ENCODE measurements at places on chromosomes 5 and 9.

DNA sequence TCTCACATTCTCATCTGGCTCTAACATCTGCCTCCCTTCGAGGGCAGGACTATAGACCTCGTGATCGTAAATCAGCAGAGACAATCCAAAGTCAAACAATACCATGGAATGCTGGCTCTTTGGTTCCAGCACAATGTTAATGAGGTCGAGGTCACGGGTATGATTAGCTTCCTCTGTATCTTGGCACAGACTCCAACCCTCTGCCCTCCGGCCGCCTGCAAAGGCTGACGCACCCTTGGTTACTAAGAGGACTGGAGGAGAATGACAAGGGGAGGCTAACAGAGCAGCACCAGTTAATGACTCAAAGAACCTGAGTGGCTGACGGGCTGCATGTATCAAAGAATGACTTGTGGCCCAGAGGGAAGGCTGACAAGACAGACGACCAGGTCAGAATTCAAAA, 10.1 kb downstream of the LHFPL2 start:
- no peak for DNase-seq

DNA sequence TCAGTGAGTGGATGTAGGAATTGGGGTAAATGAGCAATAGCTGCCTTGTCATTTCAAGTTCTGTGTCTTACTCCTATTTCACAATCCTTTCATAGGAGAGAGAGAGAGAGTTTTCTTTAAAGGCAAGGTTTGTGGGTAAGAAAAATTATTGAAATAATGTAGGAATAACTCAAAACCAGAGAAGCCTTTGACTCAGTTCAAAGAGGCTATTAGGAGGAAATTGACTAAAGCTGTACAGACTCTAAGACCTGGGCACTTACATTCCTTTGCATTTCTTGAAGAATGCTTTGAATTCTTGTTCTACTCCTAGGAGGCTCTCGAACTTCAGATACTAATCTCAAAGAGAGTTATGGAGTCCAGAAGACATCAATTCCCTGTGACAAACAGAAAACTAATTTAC, 257.1 kb downstream of the FBXL7 start:
- no peak for DNase-seq

- no peak for DNase-seq
These were observed 112.0 kb upstream of the FBXL7 start for GRCh38 chr5:15387931-15388524.

DNA sequence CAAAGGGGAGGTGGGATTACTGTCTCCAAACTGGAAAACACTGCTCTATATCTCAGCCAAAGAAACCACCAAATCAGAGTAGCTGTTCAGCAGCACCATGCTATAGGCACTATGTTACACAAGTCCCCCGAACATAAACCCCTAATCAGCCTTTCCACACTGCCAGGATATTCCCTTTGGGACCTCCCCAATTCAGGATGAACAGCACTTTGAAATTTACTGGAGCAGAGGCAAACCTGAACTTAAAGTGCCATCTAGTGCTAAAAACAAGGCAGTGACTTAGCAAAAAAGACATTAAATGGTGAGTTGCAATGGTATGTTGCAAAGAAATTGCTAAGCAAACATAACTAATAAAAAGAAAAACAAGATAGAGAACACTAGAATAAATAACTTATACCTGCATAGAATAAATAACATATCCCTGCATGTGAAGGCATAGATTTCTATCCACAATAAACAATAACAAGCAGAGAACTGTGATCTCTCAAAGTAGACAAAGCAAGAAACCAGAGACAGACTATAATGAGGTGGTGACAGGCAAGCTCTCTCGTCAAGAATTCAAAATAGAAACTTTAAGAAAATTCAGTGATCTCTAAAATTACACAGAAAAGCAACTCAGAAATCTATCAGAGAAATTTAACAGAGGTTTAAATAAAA, 584.4 kb upstream of the ACO1 start:
- DNase-seq: peak; percentile 6

DNA sequence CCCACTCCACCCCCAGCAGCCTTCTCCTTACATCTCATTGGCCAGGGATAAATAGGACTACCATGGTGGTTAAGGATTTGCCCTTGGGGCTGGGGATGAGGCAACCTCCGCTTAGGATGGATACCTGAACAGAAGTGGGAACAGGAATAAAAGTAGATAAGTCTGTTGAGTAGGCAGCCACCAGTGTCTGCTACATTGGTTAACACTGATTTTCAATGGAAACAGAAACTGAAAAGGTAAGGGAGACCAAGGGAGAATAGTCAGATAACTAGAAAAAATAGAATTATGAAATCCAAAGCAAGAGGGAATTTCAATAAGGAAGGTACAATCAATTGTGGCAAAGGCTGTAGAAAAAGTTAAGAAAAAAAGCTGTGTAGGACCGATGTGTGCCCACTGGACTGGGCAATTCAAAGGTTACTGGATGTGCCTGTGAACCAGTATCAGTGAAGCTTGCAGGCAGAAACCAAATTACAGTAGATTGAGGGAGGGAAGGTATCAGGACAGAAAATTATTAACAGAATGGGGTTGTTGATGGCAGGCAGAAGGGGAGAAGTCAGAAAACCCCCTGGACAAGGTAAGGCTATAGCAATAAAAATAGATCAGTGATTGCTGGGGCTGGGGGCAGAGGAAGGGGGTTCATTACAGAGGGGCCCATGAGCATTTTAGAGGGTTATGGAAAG, 48.7 kb downstream of the DNAJC21 start:
- no peak for DNase-seq

DNA sequence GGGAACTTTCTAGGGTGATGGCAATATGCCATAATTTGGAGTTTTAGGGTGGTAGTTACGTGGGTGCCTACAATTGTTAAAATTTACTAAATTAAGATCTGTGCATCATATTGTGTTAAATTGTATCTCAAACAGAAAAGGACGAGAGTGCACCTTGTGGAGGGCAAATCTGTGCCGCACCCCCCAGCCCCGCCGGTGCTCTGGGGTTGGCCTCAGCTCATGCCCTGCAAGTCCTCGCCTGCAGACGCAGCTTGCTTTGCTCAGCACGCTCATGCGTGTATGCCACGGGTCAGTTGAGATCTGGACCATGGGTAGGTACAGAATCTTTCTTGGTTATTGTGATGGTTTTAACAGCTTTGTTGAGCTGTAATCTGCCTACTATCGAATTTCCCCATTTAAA, 33.7 kb upstream of the FCN1 start:
- DNase-seq: no peak

GRCh38 chr5:157665467-157666070, 5.8 kb upstream of the C5orf52 start:
- no peak for DNase-seq

DNA sequence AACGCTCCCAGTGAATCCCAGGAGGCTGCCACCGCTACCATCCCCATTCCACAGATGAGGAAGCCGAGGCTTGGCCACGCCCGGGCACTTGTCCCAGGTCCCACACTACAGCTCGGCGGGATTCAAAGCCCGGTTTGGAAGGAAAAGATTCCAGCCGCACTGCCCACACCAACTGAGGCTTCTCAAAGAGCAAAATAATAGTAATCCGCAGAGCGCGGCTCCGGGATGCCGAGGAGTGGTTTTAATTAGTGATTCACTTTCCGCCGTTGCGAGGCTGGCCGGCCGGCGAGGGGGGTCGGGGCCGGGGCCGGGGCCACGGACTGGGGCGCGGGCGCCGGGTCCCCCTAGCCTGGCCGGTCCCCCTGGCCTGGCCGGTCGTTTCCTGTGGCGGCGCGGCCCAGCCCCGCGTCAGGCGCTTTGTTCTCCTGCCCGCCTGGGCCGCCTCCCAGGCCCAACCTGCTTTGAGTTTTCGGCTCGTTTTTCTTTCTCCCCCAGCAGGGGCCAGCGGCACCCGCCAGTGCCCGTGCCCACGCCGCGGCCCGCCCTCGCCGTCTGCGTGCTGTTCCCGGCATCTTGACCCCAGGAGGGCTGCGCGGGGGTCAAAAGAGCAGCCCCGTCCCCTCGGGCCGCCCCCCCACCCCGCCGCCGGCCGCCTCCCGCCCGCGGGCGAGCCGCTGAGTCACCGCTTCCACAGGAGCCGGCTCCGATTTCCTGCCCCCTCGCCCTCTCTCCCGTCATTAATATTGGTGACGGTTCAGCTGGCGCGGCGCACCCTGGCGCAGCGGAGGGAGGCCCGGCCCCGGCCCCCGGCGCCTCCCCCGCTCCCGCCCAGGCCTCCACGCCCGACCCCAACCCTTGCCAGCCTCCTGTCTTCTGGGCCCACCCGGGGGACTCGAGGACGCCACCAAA, 31.2 kb downstream of the FGF18 start:
- no peak for DNase-seq

- no peak for DNase-seq
These were observed 8.7 kb downstream of the PCDH1 start for GRCh38 chr5:141869514-141869913.

DNA sequence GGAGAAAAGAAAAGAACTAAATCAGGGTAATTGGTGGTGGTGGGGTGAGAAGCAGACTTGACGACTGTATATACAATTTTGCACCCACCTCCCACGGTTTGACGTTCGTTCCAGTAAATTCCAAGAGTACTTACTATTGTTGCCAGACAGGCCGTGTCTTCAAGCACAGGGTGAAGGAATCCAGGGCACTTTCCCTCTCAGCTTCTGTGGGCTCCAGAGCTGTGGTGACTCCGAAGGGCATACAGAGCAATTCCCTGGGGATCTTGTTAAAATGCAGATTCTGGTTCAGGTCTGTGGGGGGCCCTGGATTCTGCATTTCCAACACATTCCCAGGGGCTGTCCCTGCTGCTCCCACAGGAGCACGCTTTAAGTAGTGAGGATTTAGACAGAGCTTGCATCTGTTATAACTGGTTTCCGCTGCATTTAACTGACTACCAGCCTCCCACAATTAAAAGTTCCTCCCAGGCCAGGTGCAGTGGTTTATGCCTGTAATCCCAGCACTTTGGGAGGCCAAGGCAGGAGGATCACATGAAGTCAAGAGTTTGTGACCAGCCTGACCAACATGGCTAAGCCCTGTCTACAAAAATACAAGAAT, 49.3 kb upstream of the FANCC start:
- no peak for DNase-seq

DNA sequence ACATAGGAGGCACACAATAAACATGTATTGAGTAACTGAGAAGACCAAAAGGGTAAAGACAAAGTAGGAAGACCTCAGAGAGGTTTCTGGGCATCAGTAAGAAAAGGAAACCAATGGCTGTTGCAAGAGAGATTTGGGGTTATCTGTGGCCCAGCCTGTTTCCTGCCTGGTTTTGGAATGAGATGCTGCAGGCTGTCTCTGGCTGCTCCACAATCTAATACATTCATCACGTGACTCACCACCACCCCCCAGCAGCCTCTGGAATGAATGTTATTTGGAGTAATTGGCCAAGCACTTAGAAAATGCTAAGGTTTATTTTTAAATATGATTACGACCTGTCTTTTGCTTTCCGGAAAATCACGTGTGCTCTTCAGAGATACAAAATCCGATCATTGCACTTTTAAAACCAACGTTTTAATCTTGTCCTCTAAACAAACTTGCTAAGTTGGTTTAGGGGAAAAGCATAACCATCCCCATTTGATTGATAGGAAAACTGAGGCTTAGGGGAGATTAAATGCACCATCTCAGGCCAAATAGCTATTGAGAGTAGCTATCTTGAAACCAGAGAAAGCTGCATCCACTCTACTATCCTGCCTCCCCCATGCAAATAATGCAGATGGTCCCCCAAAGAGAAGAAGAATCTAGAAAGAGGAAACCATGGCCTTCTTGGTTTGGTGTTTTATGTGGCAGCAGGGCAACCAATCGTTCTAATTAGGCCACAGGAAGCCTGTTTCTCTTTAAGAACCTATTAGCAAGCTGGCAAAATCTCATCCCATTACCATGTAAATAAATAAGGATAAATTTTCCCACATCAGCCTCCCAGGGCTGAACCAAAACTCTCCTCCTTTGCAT, 151.8 kb upstream of the ADRA1B start:
- DNase-seq: no peak

GRCh38 chr5:142828797-142829535, 58.8 kb downstream of the ARHGAP26 start:
- no peak for DNase-seq

- no peak for DNase-seq
These were observed 588.3 kb downstream of the RAB3C start for GRCh38 chr5:59171131-59171530.

DNA sequence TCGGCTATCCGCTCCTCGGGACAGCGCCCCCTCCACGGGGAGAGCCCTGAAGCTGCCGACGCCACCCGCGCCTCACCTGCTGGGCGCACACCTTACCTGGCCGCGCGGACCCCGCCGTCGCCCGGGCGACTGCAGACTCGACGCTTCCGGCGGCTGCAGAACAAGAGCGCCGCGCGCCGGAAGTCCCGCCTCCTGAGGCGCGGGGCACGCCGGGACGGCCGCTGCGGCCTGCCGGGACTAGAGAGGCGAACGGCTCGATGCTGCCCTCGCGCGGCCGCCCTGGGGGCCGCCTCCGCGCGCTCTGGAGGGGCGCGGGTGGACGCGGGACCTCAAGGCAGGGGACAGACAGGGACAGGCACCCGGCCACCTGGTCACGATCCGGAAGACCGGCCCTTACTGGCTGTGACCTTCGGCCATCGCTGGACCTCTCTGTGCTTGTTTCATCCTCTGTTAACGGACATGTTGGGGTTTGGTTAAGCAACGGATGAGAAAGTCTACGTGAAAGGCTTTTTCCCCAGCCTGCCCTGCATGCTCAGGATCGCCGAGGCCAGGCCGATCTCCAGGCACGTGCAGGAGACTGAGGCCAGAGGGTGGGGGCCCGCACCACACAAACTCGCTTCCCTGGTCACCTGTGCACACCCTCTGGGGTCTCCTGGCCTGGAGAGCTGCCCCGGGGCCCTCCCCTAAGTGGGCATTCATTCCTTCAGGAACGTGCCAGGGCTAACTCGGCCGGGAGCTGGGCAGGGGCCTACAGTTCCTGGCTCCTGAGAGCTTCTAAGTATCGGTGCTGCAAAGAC, at the start of gene SNAPC4:
Gene SNAPC4 (minus strand): TSS at position 133 of the 797 bp plus-strand sequence. CDS start 1,742 bp downstream, outside the sequence.
- DNase-seq: peak; percentile 88

DNA sequence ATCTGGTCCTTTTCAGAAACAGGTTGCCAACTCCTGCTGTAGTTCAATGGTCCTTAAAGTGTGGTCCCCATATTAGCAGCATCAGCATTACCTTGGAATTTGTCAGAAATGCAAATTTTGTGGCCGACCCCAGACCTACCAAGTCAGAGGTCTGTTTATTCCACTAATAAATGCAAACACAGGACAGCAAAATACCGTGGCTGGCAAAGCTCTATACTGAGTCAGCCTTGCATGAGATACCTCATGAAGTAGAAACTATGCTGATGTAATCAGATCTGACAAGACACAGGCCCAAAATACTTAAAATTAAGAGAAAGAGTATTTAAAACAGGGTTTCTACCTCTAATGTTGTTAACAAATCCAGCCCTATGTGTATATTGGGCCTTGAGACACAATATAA, 3.0 kb downstream of the GOLM1 start:
- no peak for DNase-seq

DNA sequence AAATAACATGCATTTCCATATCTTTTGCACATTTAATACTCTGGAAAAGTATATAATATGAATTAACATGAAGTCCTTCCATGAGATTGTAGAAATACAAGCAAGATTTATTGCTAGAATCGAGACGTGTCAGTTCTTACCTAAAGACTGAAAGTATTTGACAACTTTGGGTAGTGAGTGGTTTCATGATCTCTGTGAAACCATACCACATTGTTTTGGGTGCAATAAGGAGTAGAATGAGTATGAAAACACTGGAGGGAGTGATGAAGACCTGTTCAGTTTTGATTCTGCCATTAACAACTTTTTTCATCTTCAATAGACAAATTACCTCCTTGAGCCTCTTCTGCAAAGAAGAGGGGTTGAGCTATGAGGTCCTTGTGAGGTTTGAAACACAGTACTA, 133.7 kb downstream of the NUDT12 start:
- no peak for DNase-seq

- no peak for DNase-seq
These were observed 169.4 kb downstream of the TLE1 start for GRCh38 chr9:81519816-81520495.

- DNase-seq: no peak
These were observed 307.5 kb downstream of the ZNF608 start for GRCh38 chr5:124438903-124439281.

Data from CD4-positive, alpha-beta T cell treated with Interleukin-6 at 100 ng/mL for 8 hours (primary cell).